WTC11 (cell line): ENCODE measurements at places on chromosomes 6 and 20.

- DNase-seq, result no peak
These were observed 65.5 kb upstream of the BTBD3 start for GRCh38 chr20:11852189-11852588.

- DNase-seq, result no peak
These were observed 140.6 kb upstream of the SCGN start for GRCh38 chr6:25511376-25511775.

- DNase-seq, result no peak
These were observed 112.5 kb downstream of the FAM50B start for GRCh38 chr6:3961581-3962215.

DNA sequence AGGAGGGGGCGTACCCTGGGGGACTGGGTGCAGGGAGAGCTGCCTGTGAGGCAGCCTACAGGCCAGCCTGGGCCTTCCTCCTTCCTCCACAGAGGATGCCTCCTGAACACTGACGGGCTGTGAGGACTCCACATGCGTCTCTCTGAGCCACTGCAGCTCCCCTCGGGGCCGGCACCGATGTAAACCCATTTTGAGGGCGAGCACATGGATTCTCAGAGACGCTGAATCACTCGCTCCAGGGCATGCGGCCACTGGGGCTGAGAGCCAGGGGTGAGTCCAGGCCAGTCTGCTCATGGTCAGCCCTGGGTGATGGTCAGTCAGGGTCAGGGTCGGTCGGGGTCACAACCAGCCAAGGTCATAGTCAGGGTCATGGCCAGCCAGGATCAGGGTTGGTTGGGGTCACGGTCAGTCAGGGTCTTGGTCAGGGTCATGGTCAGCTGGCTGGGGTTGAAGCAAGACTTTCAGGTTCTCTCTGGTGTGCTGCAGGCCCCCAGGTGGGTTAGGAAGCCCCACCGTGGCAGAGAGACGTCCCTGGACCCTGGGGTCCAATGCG, 14.7 kb upstream of the RBBP8NL start:
- DNase-seq, result no peak

DNA sequence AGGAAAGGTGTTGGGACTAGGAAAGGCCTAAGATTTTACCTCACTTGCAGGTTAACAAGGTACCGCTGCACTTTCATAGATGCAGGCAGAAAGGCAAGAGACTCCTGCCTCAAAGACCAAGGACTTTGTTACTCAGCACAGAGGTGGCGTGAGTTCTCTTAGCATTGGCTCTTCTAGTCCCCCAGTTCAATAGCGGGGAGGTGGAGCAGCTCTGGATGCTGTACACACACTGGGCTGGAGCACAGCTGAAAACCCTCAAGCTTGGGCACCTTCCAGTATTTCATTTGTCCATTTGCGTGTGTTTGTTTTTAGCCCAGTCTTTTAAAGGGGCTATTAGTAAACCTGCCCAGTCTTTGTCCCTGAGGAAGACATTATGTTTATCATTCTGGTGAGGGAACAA, 345.2 kb downstream of the FARS2 start:
- no peak for DNase-seq

DNA sequence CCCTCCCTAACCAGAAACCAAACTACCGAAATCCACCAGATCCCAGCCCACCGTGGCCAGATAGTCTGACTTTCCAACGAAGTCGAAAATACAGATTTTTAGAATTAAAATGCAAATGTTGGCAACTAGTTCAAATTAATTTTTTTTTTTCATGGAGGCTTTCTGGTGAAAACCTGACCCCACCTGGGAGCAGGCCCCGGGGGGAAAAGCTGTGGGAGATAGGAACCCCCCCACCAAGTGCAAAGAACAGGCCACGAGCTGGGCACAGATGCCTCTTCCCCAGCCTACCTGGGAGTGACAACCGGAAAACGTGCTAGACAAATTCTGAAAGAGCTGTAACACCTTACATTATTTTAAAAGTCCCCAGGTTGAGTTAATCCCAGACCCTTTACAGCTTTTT, 333.8 kb downstream of the PREX1 start:
- no peak for DNase-seq

- DNase-seq, result no peak
These were observed 56.2 kb downstream of the GJA10 start for GRCh38 chr6:89950446-89950845.

DNA sequence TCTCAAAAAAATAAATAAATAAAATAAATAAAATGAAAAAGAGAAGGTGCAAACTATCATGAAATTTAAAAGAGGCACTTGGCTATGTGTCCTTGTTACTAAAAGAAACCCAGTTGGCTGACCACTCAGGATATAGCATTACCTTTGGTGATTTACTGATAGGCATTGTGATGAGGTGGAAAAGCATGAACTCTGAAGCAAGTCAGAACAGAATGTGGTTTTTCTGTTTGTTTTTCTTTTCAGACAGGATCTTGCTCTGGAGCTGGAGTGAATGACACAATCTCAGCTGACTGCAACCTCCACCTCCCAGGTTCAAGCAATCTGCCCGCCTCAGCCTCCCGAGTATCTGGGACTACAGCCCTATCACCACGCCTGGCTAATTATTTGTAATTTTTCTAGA, 31.9 kb downstream of the ZNF184 start:
- DNase-seq, result no peak

- DNase-seq, result no peak
These were observed 100.4 kb downstream of the AFG1L start for GRCh38 chr6:108395297-108395696.

- no peak for DNase-seq
These were observed 517.0 kb downstream of the TENT5A start for GRCh38 chr6:81235512-81235911.

DNA sequence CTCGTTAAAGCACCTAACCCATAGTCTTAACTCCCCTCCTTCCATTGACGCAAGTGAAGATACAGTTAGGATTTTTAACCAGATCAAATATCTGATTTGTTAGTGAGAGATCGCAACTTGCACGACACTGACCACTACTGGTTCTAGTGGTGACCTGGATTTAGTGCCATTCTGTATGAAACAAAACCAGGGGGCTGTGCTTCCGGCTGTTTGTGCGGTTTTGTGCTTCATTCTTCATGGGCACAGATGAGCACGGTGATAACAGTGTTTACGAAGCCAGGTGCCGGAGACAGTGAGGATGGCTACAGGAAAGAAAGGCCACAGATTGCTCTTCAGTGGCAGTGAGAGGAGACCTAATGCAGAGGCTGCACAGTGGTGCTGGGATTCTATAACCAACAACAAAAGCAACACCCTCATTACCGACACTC, 75.5 kb downstream of the NOL4L start:
- DNase-seq, result no peak

- DNase-seq, result no peak
These were observed 31.9 kb upstream of the ENPP1 start for GRCh38 chr6:131775886-131776285.

- no peak for DNase-seq
These were observed 178.1 kb upstream of the MOCS1 start for GRCh38 chr6:40112350-40112749.

- no peak for DNase-seq
These were observed 75.6 kb upstream of the LGSN start for GRCh38 chr6:63395381-63395780.

- DNase-seq, result peak; percentile 85
These were observed 5.1 kb downstream of the TP53INP2 start for GRCh38 chr20:34709044-34709830.

- peak; percentile 80 for DNase-seq
These were observed 127.5 kb downstream of the PKHD1 start for GRCh38 chr6:51959744-51960383.

DNA sequence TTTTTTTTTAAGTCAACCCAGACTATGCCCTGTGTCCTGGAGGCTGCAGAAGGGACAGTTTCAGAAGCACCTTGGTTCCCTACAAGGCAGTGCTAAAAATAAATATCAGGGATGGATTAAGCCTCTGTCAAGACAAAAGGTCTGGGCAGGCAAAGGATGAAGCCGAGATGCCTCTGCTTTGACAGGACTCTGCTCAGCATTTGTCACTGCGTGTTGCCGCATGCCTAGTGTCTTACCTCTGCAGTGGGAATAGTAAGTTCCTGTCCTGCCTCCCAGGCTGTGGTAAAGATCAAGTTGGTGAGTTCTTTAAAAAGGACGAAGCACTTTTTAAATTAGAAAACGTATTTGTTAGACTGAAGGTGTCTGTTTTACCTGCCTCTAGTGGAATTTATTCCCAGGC, 15.1 kb downstream of the AAR2 start:
- DNase-seq, result no peak

DNA sequence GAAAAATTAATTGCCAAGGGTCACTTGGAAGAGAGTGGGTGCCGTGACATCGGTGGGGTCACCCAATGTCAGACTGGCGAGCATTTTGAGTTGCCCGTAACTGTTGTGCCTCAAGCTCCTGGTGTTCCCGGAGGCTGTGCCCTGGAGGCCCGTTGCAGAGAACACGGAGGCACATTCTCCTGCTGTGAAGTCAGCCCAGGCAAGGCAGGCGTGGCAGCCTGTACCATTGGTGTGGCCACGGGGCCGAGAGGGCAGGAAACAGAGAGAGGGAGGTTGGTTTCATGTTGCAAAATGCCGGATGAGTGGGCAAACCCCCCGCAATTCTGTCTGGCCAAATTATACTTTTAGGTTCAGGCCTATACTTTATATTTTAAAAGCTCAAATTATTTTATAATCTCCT, 81.2 kb downstream of the THBS2 start:
- no peak for DNase-seq

GRCh38 chr6:88843040-88843439, 120.4 kb downstream of the RNGTT start:
- DNase-seq, result no peak

DNA sequence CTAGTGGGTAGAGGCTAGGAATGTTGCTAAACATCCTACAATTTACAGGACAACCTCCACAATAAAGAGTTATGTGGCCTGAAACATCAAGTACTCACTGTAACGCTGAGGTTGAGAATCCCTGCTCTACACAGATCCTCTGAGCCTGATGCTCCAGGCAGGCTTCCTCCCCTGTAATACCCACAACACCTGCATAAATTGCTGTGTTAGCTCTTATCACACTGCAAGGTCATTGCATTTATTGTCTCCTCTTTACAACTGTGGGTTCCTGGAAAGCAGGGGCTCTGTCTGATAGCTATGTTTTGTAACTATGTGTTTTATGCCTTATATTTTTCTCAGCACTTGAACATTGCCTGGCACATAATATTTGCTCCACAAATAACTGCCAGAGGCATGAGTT, 11.6 kb downstream of the RPP21 start:
- DNase-seq, result no peak

DNA sequence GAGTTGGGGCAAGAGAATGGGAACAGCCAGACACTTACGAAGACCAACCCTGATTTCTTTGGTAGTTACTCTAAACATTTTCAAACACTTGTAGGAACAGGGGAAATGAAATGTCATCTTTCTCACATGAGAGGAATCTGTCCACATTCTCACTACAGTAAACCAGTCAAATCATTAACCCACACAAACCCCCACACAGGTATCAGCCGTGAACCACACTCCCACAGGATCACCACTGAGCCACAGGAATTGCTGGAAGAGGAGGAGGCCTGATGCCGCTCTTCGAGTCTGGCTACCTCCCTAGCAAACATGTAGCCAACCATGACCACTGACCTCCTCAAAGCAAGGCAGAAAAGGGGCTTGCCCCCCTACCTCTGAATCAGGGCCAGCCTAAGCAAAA, 6.9 kb upstream of the RSPO3 start:
- no peak for DNase-seq

GRCh38 chr20:57571782-57572416, 11.0 kb downstream of the PCK1 start:
- DNase-seq, result no peak

DNA sequence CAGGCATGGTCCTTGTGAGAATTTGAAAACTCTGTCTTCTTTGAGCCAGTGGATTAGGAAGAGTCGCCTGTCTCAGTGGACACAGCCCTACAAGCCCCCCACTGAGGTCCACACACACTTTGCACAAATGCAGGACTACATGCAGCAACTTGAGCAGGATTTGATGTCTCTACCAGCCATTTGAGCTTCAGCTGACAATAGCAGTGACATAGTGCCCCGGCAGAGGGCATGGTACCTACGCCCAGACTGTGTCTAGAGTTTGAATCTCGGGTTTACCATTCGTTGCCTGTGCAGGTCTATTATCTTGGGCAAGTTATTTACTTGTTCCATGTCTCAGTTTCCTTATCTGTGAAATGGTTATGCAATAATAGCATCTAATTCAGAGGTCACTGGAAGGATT, 580.1 kb downstream of the TFAP2B start:
- no peak for DNase-seq

- DNase-seq, result no peak
These were observed 46.2 kb downstream of the LY86 start for GRCh38 chr6:6634735-6635075.

GRCh38 chr6:121510568-121511177, 75.2 kb downstream of the GJA1 start:
- no peak for DNase-seq

GRCh38 chr6:11667876-11668275, 110.7 kb downstream of the ADTRP start:
- no peak for DNase-seq

DNA sequence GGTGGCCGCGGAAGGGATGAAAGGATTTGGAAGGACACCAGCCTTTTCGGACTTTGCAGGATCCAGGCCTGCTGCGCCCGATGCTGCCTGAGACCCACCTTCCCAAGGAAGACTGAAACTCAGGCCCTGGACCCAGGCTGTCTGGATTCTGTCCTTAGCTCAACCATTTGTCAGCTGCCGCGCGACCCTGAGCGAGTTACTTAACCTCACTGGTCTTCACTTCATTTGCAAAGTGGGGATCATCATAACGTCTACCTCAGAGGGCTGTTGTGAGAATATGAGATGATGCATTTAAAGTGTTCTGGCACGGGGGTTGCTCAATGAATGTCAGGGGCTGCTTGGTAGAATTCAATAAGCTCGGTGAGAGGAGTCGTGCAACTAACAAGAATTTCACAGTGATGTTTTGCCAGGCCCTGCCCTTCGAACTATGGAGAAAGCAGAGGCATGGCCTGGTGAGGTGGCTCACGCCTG, 104.2 kb upstream of the PRDM1 start:
- DNase-seq, result no peak

DNA sequence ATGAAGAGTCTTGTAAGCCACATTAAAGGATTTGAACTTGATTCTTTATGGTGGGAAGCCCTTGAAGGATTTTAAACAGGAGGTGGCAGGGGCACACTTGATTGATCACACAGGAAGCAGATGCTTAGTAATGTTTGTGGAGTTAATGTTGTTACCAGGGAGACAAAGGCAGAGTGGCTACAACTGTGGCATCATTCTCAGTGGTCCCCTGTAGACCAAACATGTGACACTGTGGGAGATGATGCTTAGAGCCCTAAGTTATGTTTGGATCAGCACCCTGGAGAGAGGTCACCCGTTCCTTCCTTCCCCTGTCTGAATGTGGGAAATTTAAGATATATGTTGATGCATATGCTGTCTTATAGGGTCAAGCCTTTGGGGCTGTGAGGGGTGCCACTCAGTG, 53.2 kb downstream of the EIF2S2 start:
- DNase-seq, result no peak

DNA sequence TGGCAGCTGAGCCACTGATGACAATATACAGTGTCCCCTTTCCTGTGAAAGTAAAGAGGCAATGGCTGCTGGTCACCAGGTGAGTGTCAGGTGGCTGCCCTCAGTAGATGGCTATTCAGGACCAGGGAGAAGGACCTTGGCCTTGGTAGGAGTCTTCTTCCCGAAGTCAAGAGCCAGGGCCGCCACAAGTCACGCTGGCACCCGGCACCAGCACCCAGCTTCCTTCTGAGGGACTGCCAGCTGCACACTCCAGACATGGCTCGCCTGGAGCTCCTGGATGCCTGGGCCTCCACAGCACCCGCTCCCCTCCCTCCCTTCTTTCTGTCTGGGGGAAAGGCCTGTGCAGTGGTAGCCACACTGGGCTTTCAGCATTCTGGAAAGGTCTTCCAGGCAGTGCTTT, 126.9 kb downstream of the TMEM242 start:
- no peak for DNase-seq

- DNase-seq, result no peak
These were observed 130.8 kb downstream of the SOBP start for GRCh38 chr6:107620732-107621131.
